ENCODE measurements at places on chromosomes 11 and 22.

DNA sequence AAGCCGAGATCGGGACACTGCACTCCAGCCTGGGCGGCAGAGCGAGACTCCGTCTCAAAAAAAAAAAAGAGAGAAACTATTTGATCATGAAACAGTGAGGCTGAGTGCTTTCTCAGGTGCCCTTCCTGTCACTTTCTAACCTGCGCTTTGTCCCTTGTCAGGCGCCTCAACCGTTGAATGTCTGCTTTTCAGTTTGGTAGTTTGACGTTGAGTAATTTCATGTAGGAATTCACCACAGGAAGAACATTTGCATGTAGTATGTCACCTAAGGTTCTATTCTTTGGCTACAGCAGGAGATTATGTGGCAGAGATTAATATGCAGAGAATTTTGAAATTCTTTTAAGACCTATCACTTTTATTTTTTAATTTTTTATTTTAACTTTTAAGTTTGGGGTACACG, 57.2 kb downstream of the PPFIA1 start:
- no peak for DNase-seq

GRCh38 chr11:122344215-122344614, 228.2 kb upstream of the BLID start:
- no peak for DNase-seq

- DNase-seq: no peak
Observed at GRCh38 chr11:34976496-34977088, 60.2 kb downstream of the PDHX start.

- DNase-seq: peak; percentile 21
Observed at GRCh38 chr22:36277482-36278291, 24.8 kb downstream of the APOL1 start.

DNA sequence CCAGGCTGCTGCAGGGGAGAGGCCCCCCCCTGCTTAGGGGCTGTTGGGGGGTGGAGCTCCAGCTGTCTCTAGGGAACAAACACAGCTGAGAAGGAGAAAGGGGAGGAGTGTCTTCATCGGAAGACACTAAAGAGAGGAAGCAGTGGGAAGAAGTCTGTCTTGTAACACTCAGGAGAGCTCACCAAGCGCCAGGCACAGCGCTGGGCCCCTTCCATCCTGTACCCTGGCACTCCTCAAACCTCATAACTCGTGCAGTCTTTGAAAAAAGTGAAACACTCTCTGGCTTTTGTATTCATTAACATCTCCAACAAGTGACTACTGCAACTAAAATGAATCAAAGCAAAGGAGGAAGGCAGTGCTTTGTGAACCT, 67.4 kb upstream of the PRDM11 start:
- no peak for DNase-seq

- DNase-seq: no peak
Observed at GRCh38 chr22:38012604-38013072, 28.3 kb upstream of the SOX10 start.

- no peak for DNase-seq
Observed at GRCh38 chr11:69915151-69915500, 95.9 kb upstream of the FGF3 start.

DNA sequence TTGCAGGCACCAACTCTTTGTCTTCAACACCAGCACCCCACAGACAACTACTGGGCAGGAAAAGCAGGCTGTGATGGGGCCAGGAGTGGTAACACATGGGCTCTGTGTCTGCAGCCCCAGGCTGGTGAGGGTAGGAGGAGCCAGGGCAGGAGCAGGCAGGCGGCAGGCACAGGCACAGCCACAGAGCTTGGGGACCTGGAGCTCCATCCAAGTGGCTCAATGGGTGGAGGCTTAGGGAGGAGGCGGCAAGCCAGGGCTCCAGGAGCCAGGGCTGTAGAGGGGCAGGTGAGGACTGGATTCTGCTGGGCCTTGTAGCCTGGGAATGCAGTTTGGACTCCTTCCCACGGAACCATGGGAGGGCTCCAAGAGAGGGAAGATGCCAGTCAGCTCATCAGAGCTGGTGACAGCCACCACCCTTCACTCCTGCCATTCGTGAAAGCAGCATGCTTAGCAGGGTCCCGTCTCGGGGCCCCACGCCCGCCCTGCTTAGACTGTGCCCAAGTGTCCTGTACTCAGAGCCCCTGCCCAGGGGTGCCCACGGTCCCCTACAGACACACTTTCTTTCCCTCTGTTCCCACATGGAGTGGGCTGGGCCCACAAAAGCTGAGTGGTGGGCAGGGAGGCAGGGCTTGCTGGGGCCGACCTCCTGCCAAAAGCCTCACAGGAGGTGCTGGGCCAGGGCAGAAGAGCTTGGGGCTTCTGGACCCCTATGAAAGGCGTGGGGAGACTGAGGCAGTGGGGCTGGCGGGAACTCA, 12.4 kb downstream of the TTC38 start:
- DNase-seq: no peak

DNA sequence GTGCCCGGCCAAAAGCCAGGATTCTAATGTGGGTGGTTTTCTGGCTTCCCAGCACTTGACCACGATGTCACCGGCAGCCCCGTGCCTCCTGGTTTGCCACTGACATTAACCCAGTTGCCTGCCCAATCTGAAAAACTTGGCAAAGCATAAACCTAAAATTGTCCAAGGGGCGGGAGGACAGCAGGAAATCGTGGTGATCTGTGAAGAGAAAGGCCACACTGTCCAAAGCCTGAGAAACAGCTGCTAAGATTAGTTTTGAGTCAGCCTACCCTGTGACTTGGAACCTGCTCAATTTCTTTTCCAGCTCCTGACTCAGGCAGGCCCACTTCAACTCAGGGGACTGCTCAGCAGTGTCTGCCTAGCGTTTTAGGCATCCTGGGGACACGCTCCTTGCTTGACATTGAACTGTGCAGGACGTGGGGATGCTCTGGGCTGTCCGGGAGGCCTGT, 8.2 kb upstream of the F2 start:
- no peak for DNase-seq

DNA sequence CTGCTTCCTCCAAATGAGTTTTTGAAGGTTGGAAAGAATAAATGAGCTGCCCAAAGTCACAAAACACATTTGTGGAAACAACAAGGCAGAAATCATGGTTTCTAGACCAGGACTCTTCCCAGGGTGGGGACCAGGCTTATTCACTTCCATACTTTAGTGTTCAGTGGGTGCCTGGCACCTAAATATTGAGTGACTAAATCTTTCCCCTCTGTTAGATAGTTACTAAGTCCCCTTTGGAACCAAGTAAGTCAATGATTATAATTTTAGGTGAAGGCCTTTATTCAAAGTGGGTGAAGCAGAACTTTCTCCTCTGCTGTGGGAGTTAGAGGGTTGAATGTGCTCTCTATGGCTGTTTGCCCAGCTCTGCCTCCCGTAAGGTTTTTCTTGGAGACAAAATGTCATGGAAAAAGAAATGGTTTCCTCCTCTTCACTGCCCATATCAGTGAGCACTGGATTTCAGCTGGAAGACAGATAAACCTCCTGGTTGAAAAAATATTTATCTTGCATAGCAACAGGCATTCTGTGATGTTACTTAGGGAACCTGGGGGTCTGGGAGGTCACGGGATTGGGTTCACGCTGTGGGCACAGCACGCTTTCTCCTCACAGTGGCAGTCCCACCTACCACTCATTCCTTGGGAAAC, 117.8 kb downstream of the CCDC81 start:
- DNase-seq: no peak

DNA sequence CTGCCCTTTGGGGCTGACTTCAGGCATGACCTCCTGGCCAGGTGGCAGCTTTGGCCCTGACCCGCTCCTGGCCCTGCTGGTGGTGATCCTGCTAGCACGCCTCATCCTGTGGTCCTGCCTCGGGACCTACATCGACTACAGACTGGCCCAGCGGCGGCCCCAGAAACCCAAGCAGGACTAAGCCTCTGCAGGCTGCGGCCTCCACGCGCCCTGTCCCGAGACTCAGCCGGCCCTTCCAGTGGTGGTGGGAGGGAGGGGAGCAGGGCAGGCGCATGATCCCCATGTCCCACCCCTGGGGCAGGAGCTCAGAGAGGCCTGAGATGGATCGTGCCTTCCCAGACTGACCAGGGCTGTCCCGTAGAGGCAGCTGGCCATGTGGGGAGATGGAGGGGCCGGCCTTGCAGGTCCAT, 2.1 kb downstream of the SMIM38 start:
- no peak for DNase-seq

GRCh38 chr11:35579557-35580396, 38.5 kb upstream of the FJX1 start:
- no peak for DNase-seq

DNA sequence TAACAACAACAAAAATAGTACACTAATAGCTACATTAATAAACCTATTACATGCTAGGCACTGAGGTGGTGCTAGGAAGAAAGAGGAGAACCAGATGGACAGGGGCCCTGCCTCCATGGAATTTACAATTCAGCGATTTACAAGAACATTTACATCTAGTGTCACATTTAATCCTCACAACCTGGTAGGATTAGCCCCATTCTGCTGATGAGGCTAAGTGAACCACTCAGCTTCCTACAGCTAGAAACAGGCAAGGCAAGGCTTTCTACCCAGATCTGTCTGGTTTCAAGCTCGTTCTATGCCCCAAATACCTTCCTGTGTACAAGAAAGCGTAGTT, 368.4 kb downstream of the BUD13 start:
- DNase-seq: no peak

DNA sequence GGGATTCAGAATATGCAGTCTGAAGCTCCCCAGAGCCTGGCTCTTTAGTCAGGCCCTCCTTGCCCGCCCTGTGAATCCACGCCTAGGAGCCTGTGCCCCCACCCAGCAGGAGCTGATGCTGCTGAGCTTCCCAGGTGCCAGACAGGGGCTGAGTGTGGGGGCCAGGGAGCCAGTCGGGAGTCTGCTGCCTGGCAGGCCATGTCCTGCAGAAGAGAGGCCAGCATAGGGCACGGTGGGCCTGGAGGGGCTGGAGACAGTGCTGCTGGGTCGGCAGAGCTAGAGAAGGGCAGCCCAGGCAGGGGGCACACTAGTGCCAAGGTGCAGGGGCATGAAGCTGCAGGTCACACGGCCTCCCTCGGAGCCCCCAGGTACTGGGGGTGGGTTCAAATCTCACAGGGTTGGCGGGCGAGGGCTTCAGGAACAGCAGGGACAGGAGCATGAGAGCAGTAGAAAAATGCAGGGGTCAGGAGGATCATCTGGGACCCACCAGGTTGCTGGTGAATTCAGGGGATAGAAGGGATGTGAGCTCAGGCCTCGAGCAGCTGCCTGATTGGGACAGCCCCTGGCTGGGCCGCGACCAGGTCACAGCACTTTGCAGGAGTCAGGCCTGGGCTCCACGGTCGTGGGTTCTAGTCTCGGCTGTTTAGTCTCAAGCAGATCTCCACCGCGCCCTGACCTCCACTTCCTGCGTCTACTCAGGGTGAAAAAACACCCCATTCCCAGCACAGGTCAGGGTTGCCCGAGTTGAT, 4.1 kb upstream of the SEPTIN5 start:
- DNase-seq: no peak

GRCh38 chr11:11841723-11842420, at the start of gene USP47:
USP47 (plus strand) TSS chr11:11841972; CDS start chr11:11842186, 214 bp downstream.
- peak; percentile 92 for DNase-seq

GRCh38 chr22:21797444-21798221, 62.0 kb upstream of the YPEL1 start:
- DNase-seq: no peak

DNA sequence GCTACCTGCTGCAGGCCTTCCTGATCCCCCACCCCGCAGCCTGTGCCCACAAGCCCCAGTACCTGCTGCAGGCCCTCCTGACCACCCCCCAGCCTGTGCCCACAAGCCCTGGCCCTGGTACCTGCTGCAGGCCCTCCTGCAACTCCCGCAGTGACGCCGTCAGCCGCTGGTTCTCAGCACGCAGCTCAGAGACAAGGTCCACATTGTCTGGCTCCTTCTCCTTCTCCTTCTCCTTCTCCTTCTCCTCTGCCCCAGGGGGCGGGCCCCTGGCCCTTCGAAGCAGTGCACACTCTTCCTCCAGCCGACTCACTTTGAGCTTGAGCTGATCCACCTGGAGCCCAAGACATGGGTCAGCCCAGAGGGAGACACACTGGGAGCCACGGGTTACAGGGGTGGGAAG, 9.1 kb downstream of the CARD10 start:
- no peak for DNase-seq

DNA sequence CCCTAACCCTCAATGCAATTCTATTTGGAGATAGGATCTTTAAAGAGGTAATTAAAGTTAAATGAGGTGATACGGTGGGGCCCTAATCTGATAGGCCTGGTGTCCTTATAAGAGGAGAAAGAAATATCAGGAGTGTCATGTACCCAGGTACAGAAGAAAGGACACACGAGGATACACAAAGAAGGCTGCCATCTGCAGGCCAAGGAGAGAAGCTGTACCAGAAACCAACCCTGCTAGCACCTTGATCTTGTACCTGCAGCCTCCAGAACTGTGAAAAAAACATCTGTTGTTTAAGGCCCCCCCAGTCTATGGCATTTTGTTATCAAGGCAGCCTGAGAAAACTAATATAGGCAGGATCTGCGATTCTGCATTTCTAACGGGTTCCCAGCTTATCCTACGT, 44.2 kb downstream of the FBXO7 start:
- DNase-seq: no peak
